ENCODE measurements at places on chromosomes 6 and 20.

- DNase-seq, result no peak
Observed at GRCh38 chr6:150079604-150080003, 10.7 kb upstream of the ULBP3 start.

GRCh38 chr6:47483516-47483852, 5.9 kb downstream of the CD2AP start:
- no peak for DNase-seq

DNA sequence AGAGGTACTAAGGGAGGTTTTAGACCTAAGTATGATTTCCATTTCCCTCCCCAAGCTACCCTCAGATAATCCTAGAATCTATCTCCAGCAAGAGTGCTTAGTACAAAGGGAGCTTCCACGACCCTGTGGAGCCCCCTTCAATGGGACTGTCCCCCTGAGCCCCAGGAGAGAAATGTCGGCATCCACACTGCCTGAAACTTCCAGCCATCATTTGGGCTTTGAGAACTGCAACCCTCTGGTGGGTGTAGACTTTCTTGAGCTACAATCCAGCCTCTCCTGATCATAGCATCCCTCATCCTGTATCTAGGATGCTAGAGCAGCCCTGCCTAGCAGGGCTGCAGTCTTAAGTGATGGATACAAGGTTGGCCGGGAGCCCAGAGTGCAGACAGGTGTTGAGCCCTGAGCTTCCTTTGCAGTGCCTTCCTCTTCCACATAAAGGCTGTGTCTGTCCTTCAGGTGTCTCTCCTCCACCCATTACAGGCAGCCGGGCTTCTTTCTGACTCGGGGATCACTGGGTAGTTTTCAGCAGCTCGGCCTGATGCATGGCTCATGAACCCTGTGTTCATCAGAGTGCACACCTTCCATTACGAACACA, 424.5 kb downstream of the PREX1 start:
- DNase-seq, result no peak

DNA sequence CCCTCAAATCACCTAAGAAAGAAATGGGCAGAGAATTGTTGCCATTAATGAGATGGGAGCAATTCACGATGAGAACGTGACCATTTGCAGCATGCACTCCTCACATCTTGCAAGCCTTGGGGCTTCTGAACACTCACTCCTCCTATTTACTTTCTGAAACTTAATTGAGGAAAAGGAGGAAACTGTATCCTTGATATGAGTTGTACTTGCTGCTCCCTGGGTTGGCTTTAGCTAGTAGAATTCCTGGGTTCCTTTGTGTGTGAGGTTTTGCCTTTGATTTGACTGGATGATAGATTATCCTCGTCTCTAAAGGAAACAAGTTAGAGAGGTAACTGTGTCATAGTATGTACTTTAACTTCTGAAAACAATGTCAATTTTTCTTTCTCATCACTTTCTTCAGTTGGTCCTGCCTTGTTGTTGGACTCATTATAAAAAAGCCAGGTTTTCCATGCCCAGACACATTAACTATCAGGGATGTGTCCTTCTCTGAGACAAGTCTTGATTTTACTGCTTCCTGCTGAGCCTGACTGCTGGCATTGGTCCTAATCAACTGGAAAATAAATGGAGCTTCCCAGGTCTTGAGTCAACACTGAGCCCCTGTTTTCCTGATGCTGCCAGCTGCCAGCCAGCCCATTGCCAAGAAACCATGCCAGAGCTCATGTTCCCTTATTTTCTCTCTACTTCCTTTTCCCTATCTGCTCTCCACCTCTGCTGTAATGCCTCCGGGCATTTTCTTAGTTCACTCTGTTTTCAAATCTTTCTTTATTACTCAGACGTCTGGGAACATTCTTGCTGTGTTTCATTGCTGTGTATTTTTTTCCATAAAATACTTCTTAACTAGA, 6.0 kb upstream of the MRAP2 start:
- DNase-seq, result no peak

DNA sequence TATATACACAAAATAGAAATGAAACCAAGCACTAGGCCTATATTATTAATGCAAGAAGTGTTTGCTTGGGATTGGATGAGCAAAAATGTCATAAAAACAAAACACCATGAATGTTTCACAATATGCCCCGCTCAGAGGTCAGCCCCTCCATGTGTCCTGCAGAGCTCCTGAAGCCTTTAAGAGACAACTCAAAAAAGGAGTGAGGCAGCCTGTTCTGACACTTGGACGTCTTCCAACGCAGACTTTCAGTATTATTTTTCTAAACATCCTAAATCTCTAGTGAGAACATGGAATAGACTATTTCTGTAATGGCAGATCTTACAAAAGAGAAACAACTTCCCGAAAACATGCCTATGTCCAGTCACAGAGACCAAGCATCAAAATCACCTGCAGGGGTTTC, 322.6 kb downstream of the PRKN start:
- no peak for DNase-seq
